ENCODE measurements at places on chromosomes 12 and 14.

- no peak for DNase-seq
Measured at GRCh38 chr12:119686355-119686754, 18.4 kb downstream of the PRKAB1 start.

DNA sequence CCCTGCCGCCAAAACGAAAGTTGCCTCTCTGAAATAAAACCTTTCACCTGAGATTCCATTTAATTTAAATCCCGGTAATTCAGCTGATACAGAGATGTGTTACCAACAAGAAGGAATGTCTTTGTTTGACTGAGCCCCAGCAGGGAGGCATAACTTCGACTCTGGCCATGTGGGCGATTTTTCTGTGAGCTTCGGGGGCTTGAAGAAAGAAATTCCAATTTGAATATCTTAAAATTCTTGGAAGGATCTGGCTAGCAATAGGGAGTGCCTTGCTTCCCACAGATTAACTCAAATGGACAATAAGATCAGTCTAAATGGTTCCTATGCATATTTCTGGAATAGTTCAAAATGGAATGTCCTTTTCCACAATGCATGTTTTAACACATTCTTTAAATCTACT is 252.5 kb upstream of the TMPO start:
- no peak for DNase-seq

- no peak for DNase-seq
Measured at GRCh38 chr14:94052662-94053061, 26.5 kb downstream of the OTUB2 start.

- DNase-seq: no peak
Measured at GRCh38 chr12:75170640-75171185, 38.9 kb downstream of the KCNC2 start.

GRCh38 chr14:27145170-27145569 is 547.3 kb upstream of the NOVA1 start:
- no peak for DNase-seq

DNA sequence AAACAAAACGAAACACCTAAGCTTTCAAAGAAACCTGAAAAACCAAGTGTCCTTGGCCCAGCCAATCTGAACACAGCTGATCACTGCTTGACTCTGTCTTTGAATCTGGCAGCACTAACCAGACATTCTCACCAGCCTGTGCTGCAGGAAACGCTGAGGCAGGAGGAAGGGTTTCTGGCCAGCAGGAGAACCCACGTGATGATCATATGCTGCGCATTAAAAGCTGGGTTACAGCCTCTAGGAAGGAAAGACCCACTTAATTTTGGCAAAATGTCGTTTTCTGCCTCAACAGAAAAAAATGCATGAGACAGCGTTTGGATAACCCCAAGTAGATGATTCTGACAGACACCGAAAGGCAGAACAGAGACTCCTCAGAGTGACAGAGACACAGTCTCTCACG is 9.8 kb downstream of the APPL2 start:
- DNase-seq: no peak

DNA sequence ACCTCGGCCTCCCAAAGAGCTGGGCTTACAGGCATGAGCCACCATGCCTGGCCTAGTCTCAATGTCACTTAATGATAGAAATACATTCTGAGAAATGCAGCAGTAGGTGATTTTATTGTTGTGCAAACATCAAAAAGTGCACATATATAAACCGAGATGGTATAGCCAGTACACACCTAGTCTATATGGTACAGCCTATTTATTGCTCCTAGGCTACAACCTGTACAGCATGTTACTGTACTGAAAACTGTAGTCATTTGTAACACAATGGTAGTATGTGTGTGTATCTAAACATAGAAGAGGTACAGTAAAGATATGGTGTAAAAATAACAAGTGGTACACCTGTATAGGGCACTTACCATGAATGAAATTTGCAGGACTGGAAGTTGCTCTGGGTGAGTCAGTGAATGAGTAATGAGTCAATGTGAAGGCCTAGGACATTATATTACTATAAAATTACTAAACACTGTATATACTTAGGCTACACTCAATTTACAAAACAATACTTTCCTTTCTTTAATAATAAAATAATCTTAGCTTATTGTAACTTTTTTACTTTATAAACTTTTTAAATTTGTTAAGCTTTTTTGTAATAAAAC is 166.7 kb upstream of the SYT1 start:
- DNase-seq: no peak

DNA sequence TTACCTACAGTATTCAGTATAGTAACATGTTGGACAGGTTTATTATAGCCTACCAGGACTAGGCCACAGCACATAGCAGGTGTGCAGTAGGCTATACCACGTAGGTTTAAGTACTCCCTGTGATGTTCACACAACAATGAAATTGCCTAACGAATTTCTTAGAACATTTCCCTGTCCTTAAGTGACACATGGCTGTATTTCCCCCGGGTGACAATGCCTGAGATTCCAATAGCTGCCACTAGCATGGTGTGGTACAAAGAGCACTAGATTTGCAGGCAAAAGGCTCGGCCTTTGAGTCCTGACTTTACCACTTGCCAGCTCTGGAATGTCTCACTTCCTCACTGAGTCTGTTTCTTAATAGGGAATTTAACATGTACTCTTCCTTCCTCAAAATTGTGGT is 19.7 kb downstream of the PTPN21 start:
- DNase-seq: no peak

- DNase-seq: no peak
Measured at GRCh38 chr14:101821528-101821927, 60.0 kb downstream of the PPP2R5C start.

GRCh38 chr12:47328831-47329545 is 249.2 kb upstream of the AMIGO2 start:
- DNase-seq: no peak

- peak; percentile 80 for DNase-seq
Measured at GRCh38 chr12:33439587-33440011, at the start of gene SYT10. TSS of gene SYT10 (minus strand) at chr12:33439819. CDS start at chr12:33439522, 297 bp downstream.

DNA sequence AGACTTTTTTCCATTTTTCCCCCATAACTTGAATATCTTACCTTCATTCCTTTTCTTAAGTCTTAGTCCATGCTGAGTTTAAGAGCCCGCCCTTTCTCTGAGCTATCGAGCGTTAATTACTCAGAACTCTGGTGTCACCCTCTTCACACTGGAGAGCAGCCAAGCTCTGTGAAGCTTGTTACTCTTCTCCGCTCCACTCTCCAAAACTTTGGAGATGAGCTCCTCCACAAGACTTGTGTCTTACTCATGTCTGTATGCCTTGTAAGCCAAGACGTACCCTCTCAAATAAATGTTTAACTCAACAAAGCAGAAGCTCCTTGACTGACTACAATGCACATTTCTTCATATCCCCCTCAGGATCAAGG is 54.7 kb downstream of the DICER1 start:
- DNase-seq: no peak

- DNase-seq: no peak
Measured at GRCh38 chr12:118611295-118611694, 234.9 kb downstream of the SUDS3 start.

- DNase-seq: no peak
Measured at GRCh38 chr12:113408756-113409298, 5.1 kb upstream of the SDS start.

- no peak for DNase-seq
Measured at GRCh38 chr12:51891843-51892242, 3.9 kb downstream of the ANKRD33 start.

- no peak for DNase-seq
Measured at GRCh38 chr14:73753124-73753886, 39.1 kb upstream of the PNMA1 start.

DNA sequence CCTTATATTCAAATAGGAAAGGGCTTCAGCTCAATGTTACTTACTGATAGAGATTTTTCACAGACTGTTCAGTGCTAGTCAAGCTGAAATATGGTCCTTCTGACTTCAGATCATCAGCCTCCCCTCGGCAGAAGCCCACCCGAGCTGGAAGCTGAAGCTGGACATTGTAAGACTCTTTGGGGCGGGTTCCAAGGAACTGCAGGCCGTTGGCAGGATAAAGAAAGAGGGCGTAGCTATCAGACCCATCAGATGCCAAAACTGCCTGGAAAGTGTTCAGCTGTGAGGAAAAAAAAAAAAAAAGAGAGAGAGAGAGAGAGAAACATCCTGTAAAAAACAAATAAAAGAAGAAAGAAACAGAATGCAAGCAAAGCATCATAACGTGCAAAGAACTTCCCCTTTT is 8.8 kb downstream of the NID2 start:
- no peak for DNase-seq

DNA sequence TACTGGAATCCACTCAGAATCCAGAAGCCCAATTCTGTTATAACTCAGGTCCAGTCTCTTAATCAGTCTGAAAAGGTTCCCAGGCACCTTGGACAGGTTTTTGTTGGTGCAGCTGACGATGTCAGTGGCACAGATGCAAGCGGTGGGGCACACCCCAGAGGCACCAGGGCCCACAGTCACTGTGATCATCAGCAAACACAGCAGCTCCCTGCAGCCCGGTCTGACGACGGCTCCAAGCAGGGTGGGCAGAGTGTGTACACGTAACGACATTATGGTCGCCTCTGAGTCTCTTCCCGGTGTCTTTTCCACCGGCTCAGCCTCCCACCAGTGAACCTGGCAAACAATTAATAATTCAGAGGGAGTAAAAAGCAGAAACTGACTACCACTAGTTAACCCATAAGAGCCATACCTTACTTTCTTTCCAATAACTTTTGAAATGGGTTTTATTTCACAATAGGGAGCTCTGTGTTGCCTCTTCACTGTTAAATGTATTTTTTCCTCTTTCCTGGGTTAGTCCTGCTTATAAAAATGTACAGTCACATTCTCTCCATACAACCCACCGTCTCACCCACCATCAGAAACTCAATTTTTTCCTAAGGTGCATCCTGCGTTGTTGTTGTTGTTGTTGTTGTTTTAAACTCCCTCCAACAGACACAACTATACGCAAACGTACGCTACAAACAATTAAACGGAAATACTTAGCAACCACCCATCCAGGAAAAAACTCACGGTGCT is 521 bp upstream of the PCED1B start:
- peak; percentile 22 for DNase-seq

DNA sequence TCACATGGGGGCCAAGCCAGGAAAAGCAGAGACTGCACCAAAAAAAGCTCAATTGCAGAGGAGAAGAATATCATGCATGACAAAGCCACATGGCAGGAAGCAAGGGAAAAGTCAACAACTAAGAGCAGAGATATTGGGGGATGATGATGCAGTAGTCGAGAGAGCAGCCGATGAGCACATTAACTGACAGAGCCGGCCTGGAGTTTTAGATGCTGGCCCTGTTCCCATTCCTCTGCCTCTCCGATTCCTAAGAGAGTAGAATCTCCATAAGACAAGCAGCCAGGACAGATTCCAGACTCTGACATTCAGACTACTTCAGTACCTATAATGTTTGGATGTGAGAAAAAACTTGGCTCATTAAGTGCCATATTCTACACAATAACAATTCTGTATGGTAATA is 155.9 kb downstream of the KCNH5 start:
- no peak for DNase-seq
